Umbilical cord (tissue), 2 donors: ENCODE measurements at places on chromosomes 1 and 21.

DNA sequence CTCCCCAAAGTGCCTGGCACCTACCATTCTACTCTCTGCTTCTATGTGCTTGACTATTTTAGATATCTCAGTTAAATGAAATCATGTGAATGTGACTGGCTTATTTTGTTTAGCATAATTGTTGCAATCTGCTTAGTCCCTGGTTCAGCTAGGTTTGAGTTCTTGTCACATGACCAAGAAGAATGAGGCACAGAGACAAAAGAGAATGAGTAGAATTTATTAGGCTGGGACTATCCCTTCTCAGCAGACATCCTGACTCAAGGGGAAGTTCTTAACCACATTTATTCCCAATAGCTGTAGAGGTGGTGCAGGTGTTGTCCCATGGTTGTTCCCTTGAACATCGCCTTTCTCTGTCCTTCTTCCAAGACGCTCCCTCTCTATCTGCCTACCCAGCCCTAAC lies 1485.7 kb downstream of the KCNT2 start:
- no peak for DNase-seq

DNA sequence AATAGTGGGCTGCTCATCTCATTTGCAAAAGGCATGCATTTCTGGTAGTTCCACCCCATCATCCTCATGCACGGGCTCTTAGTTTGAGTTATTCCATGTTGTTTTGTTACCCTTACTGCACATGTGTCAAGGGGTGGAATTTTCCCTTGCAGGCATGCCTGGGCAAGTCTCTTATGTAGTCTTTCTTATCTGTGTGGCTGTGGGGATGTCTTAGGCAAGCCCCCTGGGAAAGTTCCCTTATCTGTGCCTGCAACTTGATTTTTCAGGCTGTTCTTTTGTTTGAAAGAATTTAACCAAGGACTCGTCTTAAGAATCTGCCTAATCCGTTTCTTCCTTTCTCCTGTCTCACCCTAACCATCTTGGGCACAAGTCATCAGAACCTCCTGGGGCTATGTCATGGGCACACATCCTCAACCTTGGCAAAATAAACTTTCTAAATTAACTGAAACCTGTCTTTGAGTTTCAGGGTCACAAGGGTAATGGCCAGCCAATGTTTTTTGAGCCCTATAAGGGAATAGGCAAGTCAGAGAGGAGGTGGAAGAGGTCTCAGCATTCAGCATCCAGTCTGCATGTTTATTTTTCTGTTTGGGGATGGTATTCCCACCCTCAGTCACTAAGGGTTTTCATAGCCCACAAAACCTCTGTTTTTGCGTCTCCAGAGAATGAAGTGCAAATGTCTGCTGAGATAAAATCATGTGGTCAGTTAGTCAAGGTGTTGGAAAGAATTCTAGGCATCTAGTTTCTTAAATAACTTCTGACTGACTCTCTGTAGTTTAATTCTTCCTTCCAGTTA lies 579.7 kb downstream of the PLA2G4A start:
- no peak for DNase-seq

DNA sequence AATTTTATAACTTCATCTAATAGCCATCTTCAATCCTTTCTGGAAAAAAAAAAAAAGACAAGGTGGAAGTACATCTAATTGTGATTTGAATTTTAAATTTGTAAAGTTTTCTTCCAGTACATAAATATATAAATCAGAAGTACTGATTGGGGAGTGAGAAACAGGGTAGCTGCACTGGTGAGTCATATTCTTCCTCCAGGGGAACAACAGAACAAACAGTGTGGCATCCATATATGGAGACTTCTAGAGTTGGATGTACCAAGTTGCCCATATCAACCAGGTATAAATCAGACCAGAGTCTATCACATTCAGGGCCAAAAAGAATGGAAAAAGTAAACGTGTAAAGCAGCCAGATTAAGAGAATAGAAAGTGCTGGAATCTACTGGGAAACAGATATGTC lies 66.0 kb upstream of the NRIP1 start:
- DNase-seq, result no peak

- no peak for DNase-seq
These were observed 27.0 kb downstream of the NVL start for GRCh38 chr1:224302947-224303346.

- no peak for DNase-seq
These were observed 7.7 kb upstream of the CLIC4 start for GRCh38 chr1:24737368-24738117.

DNA sequence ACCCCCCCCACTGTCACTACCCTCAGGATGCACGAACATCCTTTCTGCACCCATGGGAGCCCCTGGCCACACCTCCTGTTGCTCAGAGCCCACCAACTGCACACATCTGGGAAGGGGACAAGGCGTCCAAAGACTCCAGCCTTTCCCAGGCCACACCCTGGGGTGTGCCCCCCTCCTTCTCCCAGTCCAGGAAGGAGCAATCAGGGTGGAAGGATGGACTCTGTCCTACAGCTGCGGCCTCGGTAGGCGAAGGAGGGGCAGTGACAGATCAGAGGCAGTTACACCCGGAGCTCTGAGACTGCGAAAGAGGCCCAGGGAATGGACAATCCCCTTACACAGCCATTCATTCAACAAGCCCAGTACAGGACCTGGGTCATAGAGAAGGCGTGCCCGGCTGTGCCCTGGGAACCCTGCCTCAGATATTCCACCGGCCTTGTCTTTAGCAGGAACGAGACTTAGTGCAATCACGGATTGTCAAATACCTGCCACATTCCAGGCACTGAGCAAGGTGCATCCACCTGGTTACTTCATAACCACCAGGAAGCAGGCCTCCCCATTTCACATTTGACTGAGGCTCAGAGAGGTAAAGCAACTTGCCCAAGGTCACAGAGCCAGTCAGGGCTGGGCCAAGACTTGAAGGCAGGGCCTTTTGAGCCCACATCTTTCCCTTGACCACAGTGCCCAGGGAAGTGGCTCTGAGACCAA lies 9.4 kb downstream of the HSPG2 start:
- peak; percentile 72 for DNase-seq

- no peak for DNase-seq
These were observed 18.3 kb upstream of the MYOC start for GRCh38 chr1:171670739-171671138.

GRCh38 chr1:24606621-24607020 lies 36.5 kb upstream of the SRRM1 start:
- DNase-seq, result no peak

DNA sequence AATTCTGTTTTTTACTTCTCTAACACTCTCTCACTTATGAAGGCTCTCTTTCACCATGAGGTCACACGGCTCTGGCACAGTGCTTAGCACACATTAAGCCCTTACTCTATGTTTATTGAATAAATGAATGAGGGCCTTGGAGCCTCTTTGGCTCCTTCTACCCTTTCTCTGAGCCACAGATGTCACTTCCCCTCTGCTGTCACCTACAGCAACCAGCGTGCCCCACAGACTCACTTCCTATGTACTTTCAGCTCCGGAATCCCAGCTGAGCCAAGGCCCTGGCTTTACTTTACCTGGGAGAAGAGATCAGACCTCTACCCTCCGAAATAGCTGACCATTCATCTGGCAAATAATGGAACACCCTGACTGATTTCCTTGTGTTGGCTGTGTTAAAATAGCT lies 53.7 kb upstream of the HMCN1 start:
- DNase-seq, result no peak

GRCh38 chr1:188027613-188028012 lies 1198.9 kb downstream of the PLA2G4A start:
- peak; percentile 10 for DNase-seq

DNA sequence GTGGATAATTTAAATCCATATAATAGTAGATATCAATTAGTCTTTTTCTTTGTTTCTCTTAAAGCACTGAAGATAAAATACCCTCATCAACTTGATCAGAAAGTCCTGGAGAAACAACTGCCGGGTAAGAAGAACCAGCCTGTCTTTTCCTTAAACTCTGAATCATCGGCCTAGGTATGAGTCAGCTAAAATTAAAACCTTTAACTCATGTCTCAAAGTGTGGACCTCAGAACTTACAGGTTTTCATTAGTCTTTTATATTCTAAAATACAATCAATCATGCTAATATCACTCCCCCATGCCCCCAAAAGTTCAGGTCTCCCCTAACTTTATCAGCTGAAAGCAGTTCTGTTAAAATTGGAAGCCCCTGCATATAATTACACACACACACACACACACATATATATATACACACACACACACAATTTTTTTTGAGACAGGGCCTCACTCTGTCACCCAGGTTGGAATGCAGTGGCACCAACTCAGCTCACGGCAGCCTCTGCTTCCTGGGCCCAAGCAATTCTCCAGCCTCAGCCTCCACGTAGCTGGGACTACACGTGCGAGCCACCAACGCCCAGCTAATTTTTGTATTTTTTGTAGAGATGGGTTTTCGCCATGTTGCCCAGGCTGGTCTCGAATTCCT lies 61.3 kb downstream of the B3GALNT2 start:
- no peak for DNase-seq

DNA sequence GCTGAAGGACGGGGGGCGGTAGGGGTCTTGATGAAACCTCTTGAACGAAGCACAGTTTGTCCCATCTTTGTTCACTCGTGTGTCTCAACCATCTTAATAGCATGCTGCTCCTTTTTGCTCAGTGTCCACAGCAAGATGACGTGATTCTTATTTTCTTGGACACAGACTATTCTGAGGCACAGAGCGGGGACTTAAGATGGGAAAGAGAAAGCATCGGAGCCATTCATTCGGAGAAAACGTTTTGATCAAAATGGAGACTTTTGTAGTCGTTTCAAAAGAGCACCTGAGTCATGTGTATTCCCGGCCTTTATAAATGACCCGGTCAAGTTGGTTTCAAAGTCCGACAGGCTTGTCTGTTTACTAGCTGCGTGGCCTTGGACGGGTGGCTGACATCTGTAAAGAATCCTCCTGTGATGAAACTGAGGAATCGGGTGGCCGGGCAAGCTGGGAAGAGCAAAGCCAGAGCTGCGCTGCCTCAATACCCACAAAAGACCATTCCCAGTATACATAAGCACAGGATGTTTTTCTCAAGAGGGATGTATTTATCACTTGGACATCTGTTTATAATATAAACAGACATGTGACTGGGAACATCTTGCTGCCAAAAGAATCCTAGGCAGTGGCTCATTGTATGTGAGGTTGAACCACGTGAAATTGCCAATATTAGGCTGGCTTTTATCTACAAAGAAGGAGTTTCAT lies 18.5 kb downstream of the ETS2 start:
- DNase-seq, result no peak

DNA sequence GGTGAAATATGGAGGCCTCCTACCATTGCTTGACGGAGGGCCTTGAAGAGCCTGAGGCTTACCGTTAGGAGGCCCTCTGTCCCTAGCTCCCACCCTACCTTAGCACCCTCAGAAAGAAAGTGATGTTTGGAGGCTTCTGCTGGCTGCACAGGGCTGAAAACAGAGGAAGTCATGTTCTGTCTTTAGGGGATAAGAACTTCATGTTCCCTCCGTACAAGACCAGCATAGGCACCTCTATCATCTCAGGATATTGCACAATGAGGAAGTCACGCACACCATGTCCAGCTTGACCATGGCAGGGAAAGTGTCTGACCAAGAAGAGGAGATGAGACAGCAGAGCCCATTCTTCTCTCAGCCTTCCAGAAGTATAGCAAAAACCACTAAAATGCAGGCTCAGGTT lies 13.8 kb downstream of the ADORA3 start:
- DNase-seq, result peak; percentile 40

DNA sequence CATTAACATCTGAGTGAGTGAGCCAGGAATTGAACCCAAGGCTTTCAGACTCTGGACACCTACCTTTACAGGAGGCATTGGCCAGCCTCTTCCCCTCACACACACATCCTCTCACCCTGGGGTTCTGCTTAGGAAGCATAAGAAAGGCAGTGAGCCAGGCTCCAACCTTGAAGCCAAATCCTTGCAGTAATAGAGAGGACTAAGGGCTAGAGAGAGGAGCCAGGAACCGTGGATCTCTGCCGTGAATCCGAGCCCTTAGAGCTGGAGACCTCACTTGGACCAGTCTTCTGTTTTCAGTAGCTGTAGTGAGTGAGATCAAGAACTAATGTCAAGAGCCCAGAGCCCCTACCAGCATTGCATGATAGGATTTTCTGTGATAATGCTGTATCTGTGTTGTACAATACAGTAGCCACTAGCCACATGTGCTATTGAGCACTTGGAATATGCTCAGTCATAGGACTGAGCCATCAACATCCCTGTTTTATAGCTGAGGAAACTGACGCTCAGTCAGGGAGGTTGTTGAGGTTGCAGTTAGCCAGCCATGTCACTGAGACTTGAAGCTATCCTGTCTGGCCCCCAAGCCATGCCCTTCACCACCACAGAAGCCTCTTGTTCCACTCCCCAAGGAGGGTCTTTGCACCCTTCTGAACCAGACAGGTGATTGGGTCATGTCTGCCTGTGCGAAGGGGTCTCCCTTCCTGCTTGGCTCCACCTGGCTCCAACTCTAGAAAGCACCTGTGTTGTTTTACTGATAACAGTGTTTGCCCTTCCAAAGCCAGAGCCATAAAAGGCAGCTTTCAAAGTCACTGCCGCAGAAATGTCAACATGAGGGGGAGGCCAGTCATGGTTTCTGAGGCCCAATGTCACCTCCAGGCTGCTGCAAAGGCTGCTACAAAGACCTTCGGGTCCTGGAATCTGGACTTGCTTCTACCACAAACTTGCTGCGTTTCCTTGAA lies 101.1 kb upstream of the JUN start:
- DNase-seq, result peak; percentile 38

DNA sequence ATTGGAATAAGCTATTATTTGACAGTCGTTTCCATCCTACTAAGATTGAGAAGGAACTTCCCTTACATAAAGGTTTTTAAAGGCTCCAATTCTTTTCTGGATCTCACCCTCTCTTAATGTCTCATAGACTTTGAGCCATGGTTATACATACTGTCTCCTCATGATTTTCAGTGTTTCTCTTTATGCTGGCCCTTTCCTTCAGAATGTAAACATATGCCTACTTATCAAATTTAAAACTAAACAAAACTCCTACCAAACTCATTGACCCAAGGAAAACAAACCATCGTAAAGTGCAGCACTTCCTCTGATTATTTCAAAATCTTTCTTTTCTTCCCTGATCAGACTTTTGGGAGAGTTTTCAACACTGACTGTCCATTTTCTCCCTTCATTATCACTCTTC lies 163.4 kb upstream of the DPYD start:
- DNase-seq, result no peak

DNA sequence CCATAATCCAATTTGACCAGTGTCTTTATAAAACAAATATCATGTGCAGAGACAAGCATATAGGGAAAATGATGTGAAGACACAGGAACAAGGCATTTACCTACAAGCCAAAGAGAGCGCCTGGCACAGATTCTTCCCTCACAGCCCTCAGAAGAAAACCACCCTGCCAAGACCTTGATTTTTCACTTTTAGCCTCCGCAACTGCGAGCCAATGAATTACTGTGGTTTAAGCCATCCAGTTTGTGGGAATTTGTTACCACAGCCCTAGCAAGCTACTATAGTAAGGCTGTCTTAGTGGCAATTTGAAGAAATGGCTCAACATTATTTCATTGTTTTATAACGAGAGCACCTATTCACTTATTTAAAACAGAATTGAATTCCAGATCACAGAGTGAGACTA lies 85.7 kb upstream of the CCDC190 start:
- DNase-seq, result no peak

- DNase-seq, result no peak
These were observed 642.9 kb downstream of the BRINP3 start for GRCh38 chr1:189834813-189835212.
